ENCODE measurements at places on chromosomes 7 and 10.

GRCh38 chr10:11603741-11604140 lies 7.7 kb downstream of the USP6NL start:
- no peak for DNase-seq

DNA sequence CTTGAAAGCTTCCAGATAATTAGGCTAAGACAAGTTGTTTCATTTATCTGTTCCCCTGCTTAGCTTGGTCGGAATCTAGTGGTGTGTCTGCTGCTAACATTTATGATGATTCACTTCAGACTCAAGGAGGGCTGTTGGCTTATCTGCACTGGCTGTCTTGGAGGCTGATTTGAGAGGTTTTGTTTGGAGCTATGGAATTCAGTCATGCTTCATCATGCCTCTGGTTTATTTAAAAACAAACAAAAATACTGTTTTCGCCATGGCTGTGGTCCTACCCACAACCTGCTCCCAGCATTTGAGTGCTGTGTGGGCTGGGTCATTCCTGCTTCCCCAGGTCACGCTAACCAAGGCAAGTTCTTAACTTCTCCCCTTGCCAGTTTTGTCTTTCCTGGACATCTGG lies 11.7 kb upstream of the ARPC1B start:
- no peak for DNase-seq

DNA sequence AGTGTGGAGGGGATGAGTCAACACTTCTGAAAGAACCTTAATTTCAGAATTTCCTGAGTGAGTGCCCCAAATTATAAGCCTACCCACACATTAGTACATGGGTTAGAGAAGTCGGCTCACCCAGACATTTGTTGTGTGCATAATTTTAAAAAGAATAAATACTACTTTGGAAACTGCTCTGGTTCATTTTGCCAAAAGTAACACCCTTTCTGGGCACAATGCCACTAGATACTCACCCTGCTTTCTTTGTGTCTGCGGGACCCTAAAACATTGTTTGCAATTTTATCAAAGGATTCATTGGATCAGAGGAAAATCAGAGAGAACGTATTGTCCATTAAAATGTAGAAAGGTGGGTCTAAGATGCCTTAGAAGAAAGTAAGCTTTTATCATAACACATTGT lies 245.5 kb upstream of the NRP1 start:
- no peak for DNase-seq

- peak; percentile 30 for DNase-seq
These were observed 96.1 kb downstream of the FAM107B start for GRCh38 chr10:14678637-14679036.

GRCh38 chr10:35884657-35885071 lies 242.6 kb upstream of the FZD8 start:
- no peak for DNase-seq

GRCh38 chr10:14910953-14911352 lies 32.3 kb downstream of the SUV39H2 start:
- DNase-seq: no peak

GRCh38 chr10:48466611-48467240 lies 138.1 kb downstream of the ARHGAP22 start:
- peak; percentile 7 for DNase-seq

DNA sequence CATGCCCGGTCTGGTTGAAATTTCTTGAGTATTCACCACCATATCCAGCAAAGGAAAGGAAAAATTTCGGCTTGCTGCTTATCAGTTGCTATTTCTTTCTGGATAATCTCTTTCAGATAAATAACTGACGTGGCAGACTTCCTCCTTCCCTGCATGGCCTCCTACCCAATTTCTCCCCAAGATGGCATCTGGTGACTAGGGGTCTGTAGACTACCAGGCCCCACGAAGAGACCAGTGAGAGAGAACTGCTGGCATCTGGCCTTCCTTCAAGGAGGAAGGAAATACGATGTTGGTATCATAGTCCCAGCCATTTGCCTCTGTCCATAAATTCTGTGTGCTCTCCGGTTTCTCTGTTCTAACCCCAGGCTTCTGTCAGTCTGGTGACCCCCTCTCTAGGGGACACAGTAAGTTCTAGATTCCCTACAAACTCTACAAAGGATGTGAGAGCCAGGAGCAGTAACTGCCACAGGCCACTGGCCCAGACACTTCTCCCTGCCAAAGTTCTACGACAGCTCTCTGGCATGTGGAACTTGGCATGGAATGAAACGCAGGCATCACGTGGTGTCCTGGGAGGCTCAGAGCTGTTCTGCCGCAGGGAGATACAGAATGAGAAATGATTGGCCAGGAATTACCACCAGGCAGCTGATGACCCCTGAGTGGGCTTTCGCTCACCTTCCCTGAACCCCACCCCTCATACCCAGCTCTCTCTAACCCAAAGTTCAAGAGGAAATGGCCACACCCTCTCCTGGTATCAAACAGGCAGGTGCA lies 30.0 kb upstream of the MSRB2 start:
- no peak for DNase-seq

DNA sequence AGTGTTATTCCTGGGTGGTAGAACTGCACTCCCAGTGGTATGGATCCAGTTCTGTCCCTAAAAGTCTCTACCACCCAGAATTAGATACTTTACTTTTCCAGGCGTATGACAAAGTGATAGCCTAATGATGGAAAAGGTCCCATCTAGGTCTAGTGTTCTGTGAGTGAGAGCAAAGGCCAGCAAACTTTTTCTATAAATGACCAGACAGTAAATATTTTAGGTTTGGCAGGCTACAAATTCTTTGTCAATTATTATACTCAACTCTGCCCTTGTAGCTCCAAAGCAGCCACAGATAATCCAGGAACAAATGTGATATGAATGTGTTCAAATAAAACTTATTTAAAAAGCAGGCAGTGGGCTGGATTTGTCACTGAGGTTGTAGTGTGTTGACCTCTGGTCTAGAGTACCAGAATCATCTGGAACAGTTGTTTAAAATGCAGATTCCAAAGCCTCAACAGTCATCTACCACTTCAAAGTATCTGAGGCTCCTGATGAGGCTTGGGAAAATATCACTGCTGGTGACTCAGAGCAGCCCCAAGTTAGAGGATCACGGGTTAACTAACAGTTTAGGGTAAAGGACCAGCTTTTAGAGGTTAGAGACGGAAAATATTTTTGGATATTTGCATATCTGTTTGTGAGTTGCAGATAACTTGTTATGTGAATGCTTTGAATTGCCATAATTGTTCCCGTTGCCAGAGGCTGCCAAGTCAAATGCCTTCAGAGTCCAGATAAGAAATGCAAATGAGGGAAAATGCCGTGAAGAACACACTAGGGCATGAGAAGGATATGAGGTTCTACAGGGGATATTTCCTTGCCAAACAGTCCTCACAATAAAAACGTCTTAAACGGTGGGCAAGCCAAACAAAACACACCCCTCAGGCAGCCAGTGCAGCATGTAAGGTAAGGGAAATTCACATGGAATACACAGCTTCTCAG lies 19.4 kb downstream of the NRAP start:
- no peak for DNase-seq

DNA sequence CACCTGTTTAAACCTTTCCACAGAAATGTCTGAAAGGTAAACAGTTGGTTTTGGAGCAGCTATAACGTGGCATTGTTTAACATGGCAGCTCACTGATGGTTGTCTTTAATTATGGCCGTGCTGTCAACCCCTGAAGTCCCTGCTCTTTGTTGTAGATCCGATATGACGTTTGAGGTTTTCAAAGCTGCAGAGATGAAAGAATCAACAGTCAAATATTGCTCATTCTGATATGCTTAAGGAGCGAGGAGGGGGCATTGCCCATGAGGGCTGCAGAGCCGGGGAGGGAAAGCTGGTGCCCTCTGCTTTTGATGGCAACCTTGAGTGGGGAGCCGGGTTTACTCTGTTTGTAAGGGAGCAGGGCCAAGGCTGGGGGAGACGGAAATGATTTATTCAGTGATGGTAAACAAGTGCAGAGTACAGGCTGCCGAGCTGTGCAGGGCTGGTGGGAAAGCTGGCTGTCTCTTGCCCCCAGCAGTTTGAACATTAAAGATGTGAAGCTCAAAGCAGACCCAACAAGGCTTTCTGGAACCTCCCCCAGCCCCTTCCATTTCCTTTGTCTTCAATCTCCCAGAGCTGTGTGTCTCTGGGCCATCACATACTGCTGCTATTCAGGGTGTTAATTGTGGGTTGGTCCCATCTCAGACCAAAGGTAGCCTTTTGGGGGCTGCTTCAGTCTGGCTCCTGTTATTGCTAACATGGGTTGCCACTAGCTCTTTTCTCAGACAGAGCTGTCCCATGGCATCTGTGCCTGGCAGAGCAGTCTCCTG lies 345.5 kb downstream of the LRMDA start:
- no peak for DNase-seq

- DNase-seq: no peak
These were observed 28.7 kb downstream of the CSGALNACT2 start for GRCh38 chr10:43166880-43167497.

DNA sequence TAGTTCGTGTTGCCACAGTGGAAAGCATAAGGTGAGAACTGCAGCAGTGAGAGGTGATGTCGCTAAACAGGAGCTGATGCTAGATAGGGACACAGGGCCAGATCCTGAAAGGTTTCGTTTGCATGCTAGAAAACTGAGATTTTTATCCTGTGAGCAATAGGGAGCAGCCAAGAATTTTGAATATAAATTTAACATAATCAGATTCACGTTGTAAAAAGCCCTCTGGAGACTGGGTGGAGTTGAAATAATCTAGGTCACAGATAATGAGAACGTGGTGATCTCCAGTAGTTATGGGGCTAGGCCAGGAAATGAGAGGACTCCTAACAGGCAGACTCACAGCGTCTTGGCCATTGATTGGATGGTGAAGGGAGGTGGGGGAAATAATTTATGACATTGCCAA lies 92.1 kb upstream of the IMMP2L start:
- DNase-seq: no peak

DNA sequence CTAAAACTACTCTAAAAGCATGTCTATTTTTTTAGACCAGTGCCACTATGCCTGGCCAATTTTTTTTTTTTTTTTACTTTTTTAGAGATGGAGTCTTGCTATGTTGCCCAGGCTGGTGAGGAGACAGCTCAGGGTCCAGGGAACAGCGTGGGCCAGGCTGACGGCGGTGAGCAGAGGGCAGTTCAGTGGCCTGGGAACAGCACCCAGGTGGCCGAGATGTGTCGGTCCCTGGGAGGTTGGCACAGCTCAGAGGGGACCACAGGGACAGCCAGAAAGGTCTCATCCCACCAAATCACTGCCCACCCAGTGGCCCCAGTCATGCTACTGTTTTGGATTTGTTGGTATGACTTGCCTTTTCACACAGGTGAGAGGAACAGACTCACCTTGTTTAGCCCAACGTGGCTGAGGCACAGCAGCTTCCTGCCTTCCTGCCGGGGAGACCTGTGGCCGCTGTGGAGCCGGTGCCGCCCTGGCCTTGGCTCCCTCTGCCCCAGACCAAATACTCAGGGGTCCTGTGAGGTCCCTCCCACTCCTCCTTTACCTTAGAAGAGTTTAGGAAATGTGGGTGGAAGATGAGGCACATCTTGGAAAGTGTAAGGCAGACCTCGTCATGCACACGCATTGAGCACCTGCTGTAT lies 109.6 kb downstream of the PTPRE start:
- no peak for DNase-seq

DNA sequence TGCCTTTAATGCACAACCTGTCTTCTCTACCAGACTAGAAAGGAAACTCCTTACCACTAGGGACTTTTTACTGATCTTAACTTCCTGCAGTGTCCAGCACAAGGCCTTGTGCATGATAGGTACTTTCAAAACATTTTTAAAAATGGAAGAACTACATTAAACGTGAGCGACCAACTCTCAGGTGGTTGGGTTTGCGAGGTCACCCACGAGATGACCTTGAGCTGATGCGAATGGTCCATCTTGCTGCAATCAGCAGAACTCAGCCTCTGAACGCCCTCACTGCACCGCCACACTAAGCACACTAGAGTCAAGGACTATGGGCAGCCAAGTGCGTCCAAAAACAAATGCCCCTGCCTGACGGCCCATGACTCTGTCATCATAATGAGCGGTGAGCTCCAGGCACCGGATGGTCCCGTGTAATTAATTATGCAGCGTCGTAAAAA lies 34.9 kb upstream of the PTF1A start:
- no peak for DNase-seq

DNA sequence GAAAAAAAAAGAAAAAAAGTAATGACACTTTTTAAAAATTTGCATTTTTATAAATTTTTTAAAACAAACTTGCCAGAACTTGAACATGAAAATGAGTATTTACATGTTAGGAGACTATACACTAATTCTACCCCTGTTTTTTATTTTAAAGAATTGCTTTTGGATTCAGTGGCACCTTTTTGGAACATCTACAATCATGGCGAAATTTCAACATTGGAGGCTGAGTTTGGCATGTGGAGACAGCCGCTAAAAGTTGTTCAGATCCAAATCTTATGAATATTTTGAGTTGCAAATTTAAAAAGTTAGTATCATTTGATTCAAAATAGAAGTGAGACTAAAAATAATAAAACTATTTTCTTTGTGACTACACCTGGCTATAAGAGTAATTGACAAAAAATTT lies 804.2 kb downstream of the MAGI2 start:
- no peak for DNase-seq

DNA sequence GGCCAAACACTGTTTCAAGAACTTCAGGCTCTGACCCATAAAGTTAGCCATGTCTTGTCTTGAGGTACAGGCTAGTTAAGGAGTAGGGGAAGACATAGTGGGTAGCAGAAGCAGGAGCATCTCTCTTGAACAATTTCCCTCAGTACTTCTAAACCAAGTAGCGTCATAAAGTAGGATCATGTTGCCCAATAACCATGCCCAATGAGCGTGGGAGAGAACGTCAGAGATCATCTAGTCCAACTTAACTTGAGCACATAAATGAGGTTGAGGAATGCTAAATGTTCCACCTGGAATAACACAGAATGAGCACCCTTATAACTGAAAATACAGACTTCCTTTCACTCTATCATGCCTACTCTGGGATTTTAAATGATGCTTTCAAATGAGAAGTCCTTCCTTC lies 134.9 kb downstream of the AOAH start:
- DNase-seq: no peak

DNA sequence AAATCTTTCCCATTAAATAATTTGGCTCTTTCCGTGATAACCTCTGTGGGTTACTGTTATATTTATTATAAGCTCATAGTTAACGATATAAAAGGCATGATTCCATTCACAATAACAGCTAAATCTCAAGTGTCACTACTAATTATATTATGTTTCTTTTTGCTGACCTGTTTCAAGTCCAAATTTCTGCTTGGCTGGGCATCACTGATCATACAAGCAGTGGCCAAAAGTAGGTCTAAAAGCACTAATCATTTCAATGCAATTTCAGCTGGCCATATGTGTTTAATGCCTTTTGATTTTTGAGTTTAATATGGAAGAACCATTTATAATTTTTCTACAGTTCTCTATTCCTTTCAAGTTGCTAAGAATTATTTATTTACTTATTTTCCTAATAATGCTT lies 110.7 kb downstream of the SEMA3A start:
- DNase-seq: no peak

DNA sequence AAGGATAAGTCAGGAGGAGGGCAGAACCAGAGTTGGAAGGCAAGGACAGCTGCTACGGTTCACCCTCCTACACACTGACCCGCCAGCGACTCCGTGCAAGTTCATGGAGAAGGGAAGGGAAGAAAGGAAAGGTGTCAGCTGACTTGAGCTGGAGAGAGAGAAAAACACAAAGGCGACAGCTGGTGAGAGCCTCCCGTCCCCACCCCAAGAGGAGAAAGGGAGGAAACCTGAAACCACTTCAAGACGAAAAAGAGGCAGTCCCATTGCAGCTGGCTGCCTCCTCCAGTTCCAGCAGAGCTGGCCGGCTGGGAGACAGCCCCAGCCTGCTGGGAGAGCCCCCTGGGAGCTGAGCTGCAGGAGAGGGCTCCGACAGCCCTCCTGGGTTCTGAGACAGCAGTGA lies 75.2 kb downstream of the PARD3 start:
- DNase-seq: no peak

Data from activated CD4-positive, alpha-beta memory T cell treated with anti-CD3 and anti-CD28 coated beads for 36 hours (primary cell).